Stimulated activated CD8-positive, alpha-beta memory T cell treated with anti-CD3 and anti-CD28 coated beads, Interleukin-15, amount 100 ng/mL, for 1 hour (primary cell): ENCODE measurements at places on chromosomes 16 and 17.

DNA sequence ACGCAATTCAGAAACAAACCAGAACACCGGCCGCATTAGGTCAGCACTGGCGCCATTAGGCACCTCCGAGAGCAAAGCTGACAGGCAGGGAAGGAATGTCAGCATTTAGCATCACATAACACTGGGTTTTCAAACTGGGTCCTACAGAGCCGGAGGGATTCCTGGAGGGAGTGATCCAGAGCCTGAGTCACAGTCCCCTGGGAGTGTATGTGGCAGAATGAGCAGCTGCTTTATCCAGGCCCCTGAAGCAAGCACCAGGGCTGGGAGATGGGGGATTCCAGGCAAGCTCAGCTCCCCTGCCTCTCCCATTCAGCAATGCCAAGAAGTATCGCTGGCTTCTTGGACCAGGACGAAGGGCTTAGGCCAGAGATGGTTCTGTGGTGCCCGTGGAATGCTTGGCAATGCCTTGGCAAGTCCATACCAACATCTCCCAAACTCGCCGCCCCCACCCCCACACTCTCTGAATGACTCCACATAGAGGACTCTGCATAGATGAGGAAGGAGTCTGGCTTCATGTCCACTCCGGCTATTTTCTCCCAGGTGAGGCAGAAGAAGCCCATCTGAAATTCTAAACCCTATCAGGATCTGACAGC, 20.4 kb downstream of the GAS7 start:
- no peak for DNase-seq

DNA sequence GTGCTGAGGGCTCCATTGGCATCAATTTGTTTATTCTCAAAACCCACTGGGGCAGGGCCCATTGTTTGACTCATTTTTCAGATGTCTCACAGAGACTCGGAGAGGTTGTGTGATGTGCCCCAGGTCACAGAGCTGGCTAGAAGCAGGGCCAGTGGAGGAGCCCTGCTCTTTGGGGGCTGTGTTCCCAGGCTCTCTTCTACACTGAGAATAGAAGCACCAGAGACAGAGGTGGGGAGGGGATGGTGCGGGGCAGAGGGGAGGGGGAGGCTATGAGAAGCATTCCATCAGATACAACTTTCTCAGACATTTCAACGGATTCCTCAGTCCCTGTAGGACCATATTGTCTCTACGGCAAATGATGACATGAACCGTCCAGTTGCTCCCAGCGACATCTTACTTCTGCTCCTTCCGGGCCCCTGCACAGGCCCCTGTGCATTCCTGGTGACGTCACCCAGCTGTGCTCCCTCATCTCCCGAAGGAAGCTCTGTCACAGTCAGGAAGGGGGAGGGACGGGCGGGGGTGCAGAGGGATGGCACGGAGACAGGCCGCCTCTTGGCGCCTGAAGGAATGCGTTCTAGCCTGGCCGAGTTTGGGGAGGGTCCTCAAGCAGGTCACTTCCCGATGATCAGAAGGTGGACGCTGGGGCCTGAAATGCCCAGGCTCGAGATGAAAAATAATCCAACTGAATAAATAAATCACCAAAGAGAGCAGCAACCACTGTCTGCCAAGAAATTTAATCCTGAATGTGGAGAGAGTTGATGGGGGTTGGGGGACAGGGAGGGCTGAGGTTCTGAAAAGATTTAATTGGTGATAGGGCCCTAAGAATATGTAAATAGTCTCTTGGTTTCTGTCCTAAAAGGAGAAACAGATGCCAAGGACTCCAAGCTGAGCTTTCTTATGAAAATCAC, 114.1 kb downstream of the NOG start:
- DNase-seq: no peak

DNA sequence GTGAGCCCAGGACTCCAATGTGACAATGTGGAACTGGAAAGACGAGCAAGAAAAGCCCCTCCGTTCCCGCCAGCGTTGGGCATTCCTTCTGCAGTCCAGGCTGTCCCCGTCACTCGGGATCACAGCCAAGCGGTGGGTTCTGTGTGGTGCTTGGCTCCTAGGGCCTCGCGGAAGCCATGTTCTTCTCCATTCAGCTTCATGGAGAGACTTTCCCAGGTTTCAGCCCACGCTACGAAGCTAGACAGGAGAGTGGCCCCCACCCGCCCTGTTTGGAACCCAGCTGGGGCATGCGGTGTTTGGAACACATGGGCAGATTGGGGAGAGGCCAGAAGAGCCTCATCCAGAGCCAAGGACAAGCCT, 5.8 kb downstream of the LMF1 start:
- DNase-seq: no peak

DNA sequence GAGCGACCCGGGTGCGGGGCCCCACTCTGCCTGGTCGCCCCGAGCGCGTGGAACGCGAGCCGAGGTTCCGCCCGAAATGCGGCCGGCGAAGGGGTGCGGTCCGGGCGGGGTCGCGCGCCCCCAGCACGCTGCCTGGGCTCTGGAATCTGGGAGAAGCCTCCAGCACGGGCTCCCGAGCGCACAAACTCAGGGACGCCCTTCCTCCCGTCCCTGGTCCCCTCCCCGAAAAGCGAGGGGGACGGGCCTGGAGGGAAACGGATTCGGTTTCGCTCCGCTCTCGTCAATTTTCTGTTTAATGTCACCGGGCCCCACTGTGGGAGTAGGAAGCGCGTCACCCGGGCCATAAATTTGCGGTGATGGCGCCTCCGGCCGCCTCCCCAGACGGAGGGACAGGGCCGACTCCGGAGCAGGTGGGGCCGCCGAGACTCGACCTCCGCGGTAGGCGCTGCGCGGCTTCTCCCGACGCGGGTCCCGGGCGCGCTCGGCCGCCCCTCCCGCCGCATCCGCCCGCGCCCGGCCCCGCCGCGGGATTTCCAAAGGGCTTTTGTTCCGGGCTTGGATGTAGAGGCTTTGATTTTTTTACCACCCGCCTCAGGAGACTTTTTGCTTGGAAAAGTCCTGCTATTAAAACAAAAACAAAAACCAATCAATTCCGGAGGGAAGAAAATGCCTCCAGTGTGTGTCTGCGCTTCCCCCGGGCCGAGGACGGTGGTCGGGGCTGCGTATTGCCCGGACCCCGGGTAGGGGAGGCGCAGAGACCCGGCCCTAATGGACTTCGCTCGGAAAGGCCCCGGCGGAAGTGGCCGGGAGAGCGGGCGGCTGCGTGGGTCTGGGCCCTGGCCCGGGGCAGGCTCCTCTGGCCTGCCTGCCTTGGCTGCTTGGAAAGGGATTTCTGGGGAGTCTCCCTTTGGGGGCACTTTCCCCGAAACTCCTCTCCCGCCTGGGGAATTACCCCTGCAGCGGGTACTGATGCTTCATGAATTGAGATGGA, 7.9 kb upstream of the BAHCC1 start:
- DNase-seq: no peak

GRCh38 chr17:48237456-48237855, 129.9 kb downstream of the SNX11 start:
- DNase-seq: no peak
